Inflammatory macrophage (primary cell): ENCODE measurements at places on chromosomes 16 and 17.

DNA sequence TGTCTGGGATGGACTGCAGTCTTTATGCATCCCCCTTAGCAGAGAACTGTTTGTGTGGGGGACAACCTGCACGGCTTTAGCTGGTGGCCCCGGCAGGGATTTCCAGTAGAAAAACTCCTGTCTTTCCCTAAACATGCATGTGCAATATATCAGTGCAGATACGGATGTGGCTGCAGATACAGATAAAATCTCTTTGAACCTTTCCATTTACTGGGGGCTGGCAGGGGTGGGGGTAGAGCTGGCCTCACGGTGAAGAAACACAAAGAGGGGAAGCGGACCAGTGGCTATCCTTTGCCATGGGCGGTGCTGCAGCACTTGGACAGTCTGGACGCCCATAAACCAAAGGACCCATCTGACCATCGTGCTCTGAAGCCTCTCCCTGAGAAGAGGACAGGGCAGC lies 201.3 kb downstream of the ZFHX3 start:
- no peak for DNase-seq

GRCh38 chr16:13120557-13120956 lies 219.2 kb downstream of the SHISA9 start:
- DNase-seq = no peak

DNA sequence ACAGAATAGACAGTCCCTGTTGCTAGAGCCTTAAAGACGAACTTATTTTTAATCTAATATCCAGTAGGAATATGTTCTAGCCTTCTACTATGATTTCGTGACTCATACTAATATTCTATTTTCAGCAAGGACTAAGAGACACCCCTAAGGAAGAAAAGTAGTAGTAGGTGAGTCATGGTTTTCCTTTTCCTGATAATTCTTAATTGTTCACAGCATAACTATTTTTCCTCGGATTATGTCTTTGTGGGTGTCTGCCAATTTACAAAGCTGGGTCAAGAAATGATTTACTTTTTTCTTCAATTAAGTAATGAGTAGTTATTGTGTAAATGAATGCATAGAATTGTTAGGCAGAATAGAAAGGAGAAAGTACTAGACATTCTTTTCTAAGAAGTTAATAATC lies 292.2 kb downstream of the TOX3 start:
- DNase-seq = no peak

GRCh38 chr17:46092991-46093390 lies 93.9 kb downstream of the STH start:
- no peak for DNase-seq

GRCh38 chr17:56966338-56966737 lies 5.5 kb upstream of the COIL start:
- no peak for DNase-seq

DNA sequence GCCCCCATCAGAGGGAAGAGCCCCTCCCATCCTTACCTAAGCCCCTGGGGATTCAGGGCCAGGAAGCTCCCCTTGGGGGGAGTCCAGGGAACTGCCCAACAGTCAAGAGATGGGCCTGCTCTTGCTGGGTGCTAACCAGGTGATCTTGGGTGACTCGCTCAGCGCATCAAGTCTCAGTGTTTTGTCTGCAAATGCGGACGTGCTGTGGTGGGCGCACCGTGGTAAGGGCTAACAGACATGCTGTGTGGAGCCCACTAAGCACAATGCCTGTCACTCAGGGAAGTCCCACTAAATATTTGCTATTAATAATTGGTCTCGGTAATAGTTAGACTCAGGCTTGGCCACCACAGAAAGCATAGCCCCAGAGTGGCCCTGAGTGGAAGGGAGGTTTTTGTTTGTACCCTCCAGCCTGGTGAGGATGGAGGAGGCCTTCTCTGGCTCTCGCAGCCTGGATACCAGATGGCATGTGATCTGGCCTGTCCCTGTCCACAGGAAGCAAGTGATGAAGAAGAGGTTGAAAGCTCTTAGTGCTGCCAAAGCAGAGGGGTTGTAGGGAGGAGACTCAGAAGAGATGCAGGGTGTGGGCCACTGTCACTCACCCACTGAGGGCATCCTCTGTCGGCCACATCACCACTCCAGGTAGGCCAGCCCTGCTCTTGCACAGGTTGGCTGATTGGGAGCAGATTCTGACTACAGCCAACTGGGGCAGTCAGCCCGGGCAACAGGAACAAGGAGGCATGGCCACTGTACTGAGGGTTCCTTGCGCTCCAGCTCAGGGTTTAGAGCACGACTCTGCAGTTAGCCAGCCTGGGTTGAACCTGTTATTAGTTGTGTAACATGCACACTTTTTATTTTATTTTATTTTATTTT lies 69.8 kb upstream of the KSR1 start:
- no peak for DNase-seq

DNA sequence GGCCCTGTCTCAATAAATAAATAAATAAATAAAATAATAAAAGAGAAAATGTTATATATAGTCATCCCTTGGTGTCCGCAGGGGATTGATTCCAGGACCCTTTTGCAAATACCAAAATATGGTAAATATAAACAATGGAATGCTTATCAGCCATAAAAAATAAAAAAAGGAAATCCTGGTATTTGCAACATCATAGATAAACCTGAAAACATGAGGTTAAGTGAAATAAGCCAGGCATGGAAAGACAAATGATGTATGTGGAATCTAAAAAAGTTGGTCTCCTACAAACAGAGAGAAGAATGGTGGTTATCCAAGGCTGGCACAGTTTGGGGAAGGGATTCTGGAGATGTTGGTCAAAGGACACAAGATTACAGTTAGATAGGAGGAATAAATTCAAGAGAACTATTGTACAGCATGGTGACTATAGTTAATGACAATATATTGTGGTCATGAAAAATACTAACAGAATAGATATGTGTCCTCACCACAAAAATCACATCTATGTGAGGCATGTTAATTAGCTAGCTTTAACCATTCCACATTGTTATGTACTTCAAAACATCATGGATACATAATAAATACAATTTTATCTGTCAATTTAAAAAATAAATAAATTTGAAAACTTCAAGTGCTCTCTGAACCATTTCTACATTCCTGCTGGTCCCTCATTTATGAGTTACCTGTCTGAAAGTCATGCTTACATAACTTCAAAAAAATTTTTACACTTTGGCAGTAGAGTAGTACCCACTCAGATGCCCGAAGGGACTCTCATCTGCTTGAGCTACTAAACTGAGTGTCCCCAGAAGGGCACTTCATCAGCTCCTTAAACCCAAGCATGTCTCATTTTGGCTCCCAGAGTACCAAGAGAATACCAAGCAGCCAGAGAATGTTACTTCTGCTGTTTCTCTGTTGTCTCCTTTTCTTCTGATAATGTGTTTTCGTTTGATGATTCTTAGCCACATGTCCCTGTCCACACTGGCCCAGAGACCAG lies 26.6 kb downstream of the N4BP1 start:
- DNase-seq = no peak

DNA sequence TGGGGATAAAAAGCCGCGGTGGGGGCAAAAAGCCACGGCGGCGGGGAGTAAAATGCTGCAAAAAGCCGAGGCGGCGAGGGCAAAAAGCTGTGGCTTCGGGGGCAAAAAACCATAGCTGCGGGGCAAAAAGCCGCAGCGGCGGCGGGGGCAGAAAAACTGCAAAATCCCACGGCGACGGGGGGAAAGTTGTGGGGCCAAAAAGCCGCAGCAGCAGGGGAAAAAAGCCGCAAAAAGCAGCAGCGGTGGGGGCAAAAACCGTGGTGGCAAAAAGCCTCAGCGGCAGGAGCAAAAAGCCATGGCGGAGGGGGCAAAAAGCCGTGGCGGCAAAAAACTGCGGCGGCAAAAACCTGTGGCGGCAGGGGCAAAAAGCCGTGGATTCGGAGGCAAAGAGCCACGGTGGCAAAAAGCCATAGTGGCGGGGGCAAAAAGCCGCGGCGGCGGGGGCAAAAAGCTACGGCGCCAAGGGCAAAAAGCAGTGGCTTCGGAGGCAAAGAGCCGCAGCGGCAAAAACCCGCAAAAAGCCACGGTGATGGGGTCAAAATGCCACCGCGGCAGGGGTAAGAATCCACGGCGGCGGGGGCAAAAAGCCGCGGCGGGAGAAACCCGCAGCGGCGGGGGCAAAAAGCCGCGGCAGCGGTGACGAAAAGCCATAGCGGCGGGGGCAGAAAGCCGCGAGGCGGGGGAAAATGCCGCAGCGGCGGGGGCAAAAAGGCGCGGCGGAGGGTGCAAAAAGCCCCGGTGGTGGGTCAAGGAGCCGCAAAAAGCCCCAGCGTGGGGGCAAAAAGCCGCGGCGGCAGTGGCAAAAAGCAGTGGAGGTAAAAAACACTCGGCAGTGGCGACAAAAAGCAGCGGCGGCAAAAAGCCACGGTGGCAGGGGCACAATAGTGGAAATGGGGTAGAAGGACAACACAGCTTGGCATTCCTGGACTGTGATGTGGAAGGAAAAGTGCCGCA lies 192.8 kb downstream of the SHCBP1 start:
- no peak for DNase-seq

- no peak for DNase-seq
Observed at GRCh38 chr16:10776280-10776679, 32.6 kb downstream of the NUBP1 start.

GRCh38 chr16:27625050-27625697 lies 75.2 kb downstream of the KATNIP start:
- DNase-seq = no peak

GRCh38 chr16:87499189-87499486 lies 6.3 kb upstream of the ZCCHC14 start:
- DNase-seq = no peak

DNA sequence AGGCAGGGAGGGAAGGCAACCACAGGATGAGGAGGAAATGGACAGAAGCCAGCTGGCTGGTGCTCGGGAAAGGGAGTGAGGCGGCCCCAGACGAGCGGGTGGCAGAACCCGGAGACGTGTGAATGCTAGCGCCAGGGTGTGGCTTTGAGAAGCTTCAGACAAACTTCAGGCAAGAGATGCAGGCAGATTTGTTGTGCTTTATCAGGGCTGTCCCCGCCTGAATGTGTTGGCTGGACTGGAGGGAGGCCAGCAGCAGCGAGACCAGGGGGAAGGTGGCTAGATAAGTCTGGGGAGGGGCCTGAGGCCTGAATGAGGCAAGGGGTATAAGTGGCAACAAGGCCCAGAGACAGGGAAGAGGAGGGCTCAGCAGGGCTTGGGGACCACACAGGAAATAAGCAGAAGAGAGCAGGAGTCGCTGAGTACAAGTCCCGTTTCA lies 22.0 kb downstream of the CAMKK1 start:
- DNase-seq = no peak

- peak; percentile 68 for DNase-seq
Observed at GRCh38 chr17:74199306-74200092, 4.0 kb upstream of the RPL38 start.
